ENCODE measurements at places on chromosomes 2 and 18. TPM values are rescaled to one million over a fixed set of nuclear protein-coding genes. Genes with fewer than 3 reads are reported as not detected.
A peak's percentile ranks its signal among the peaks of the same experiment; 100 is the strongest.

- H3K27me3 ChIP-seq = no peaks in the 10 kb centered on the region
- peaks cover 16% of the 10 kb centered on the region for H3K4me1 ChIP-seq
- no peaks in the 10 kb centered on the region for H3K36me3 ChIP-seq
- DNase-seq = no peak
- peak overlapping the region; percentile 92 for H3K4me3 ChIP-seq
- peak overlapping the region; percentile 75 for H3K27ac ChIP-seq
Observed at GRCh38 chr18:76497021-76497420, 2.0 kb upstream of the ZNF516 start.

DNA sequence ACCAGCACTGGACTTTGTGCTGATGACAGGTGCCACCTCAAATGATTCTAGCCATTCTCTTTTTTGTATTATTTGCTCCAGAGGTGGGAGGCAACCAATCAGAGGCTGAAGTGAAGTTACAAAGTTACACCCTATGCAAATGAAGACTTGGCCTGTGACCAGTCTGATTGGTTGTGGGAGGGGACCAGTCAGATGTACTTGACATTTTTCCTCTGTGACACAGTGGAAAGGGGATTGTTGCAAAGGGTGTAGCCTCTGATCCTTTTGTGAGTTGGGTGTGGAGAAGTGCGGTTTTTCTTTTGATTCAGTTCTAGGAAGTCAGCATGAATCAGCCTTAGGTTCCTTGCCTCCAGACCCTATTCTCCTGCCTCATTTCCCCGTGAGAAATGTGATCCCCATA is 244.0 kb downstream of the ARL6IP6 start:
- no peak for DNase-seq
- no peak overlapping the region for H3K4me3 ChIP-seq
- H3K27me3 ChIP-seq = no peaks in the 10 kb centered on the region
- H3K36me3 ChIP-seq = no peaks in the 10 kb centered on the region
- H3K27ac ChIP-seq = no peak overlapping the region
- H3K4me1 ChIP-seq = no peaks in the 10 kb centered on the region

- H3K36me3 ChIP-seq = no peaks in the 10 kb centered on the region
- no peak for DNase-seq
- no peaks in the 10 kb centered on the region for H3K27me3 ChIP-seq
- peaks cover 30% of the 10 kb centered on the region for H3K4me1 ChIP-seq
- H3K27ac ChIP-seq = no peak overlapping the region
Observed at GRCh38 chr2:119545754-119546446, 1.7 kb downstream of the CFAP221 start.

GRCh38 chr18:74396171-74397169 is 60.6 kb downstream of the DIPK1C start:
- H3K4me1 ChIP-seq = peaks cover 11% of the 10 kb centered on the region
- no peak overlapping the region for H3K4me3 ChIP-seq
- peaks cover 33% of the 10 kb centered on the region for H3K27me3 ChIP-seq
- no peaks in the 10 kb centered on the region for H3K36me3 ChIP-seq
- H3K27ac ChIP-seq = no peak overlapping the region
- DNase-seq = no peak

GRCh38 chr2:47271054-47272000 is 116.2 kb upstream of the STPG4 start:
- no peak for DNase-seq
- H3K4me3 ChIP-seq = peak overlapping the region; percentile 20
- H3K27me3 ChIP-seq = no peaks in the 10 kb centered on the region
- H3K27ac ChIP-seq = no peak overlapping the region
- H3K36me3 ChIP-seq = no peaks in the 10 kb centered on the region
- H3K4me1 ChIP-seq = peaks cover 15% of the 10 kb centered on the region

GRCh38 chr2:97932975-97933662 is 62.6 kb downstream of the TMEM131 start:
- H3K36me3 ChIP-seq = peaks cover 4% of the 10 kb centered on the region
- H3K27me3 ChIP-seq = no peaks in the 10 kb centered on the region
- no peak overlapping the region for H3K27ac ChIP-seq
- peaks cover 49% of the 10 kb centered on the region for H3K4me1 ChIP-seq

GRCh38 chr2:8684878-8685696 is 3.2 kb downstream of the ID2 start:
- peaks cover 21% of the 10 kb centered on the region for H3K36me3 ChIP-seq
- peak overlapping the region; percentile 98 for H3K27ac ChIP-seq
- DNase-seq = peak; percentile 48

GRCh38 chr2:100752628-100753333 is 67.2 kb upstream of the NPAS2 start:
- no peak overlapping the region for H3K27ac ChIP-seq
- no peak overlapping the region for H3K4me3 ChIP-seq
- no peaks in the 10 kb centered on the region for H3K4me1 ChIP-seq

DNA sequence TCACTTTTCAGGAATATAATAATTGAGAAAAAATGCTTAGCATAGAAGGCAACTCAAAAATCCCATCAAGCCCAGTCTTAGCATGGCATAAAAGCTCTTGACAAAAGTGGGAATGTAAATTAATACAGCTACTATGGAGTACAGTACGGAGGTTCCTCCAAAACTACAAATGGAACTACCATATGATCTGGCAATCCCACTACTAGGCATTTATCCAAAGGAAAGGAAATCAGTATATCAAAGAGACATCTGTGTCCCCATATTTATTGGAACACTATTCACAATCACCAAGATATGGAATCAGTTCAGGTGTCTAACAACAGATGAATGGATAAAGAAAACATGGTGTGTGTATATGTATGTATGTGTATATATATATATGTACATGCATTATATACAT is 28.8 kb downstream of the ITGAV start:
- peaks cover 21% of the 10 kb centered on the region for H3K36me3 ChIP-seq
- H3K4me1 ChIP-seq = peaks cover 8% of the 10 kb centered on the region

DNA sequence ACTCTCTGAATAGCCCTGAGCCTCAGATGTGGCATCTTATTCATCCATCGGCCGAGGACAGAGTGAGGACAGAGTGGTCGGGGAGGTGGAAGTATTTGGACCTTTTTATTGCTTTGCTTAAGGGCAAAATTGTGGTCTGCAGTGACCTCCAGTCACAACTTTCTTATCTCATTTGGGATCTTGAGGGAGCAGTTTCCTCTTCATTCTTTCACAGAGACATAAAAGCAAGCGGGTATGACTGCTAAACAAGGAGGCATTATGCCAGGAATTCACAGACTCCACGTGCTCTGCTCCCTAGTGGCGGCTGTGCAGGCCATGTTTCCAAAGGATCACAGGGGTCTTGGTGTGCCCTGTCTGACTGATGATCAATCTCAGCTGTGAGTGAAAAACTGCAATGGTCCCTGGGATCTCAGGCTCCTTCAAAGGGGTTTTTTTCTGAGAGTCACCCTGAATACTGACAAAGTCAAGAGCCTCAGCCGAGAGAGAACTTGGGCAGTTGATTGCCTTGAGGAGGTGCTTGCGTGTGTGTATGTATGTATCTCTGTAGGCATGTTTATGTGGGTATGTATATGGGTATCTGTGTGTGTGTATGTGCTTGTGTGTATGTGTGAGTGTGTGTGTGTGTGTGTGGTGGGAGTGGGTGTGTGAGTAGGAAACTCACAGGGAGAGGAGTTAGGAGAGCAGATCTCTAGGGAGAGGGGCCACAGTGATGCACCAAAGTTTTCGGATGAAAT is 47.7 kb downstream of the RAPGEF4 start:
- DNase-seq = peak; percentile 51
- H3K27ac ChIP-seq = peak overlapping the region; percentile 91
- H3K4me3 ChIP-seq = no peak overlapping the region
- H3K27me3 ChIP-seq = no peaks in the 10 kb centered on the region
- H3K36me3 ChIP-seq = peaks cover 3% of the 10 kb centered on the region
- H3K4me1 ChIP-seq = peaks cover 23% of the 10 kb centered on the region

- H3K4me1 ChIP-seq = no peaks in the 10 kb centered on the region
- H3K36me3 ChIP-seq = no peaks in the 10 kb centered on the region
- peaks cover 6% of the 10 kb centered on the region for H3K27me3 ChIP-seq
- DNase-seq = no peak
- H3K27ac ChIP-seq = no peak overlapping the region
Observed at GRCh38 chr2:84527137-84528129, 11.1 kb downstream of the DNAH6 start.

DNA sequence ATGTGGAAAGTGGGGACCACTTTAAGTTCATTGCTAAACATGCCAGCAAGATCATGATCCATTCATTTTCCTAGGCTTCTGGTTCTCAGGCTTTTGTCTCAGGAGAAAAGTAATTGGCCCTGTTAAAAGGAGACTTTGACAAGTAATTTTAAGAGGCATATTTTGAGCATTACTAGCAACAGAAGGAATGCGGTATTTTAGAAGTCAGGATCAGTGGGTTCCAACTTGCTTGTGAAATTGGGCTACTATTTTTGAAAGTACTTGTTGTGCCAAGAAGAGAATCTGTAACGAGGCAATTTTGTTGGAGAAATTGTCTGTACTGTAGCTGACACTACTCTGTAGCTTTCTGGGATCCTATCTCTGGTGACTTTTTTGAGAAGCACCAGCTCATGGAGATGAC is 59.4 kb downstream of the CERS6 start:
- peaks cover 58% of the 10 kb centered on the region for H3K4me1 ChIP-seq
- no peak overlapping the region for H3K4me3 ChIP-seq
- H3K27me3 ChIP-seq = no peaks in the 10 kb centered on the region
- H3K36me3 ChIP-seq = peaks cover 2% of the 10 kb centered on the region

The DLX1 gene
- total RNA-seq = 5.1 TPM

The ZNF396 gene
- 1.8 TPM for total RNA-seq

The EML6 gene
- total RNA-seq = 0.93 TPM

The MC2R gene
- total RNA-seq = not detected

The IWS1 gene
- 47.0 TPM for total RNA-seq

The SLC9A4 gene
- 0.11 TPM for total RNA-seq

The MYCN gene
- total RNA-seq = 69.1 TPM

The ZNF512 gene
- total RNA-seq = 72.8 TPM
